ENCODE measurements at places on chromosomes 4 and X. TPM values are rescaled to one million over a fixed set of nuclear protein-coding genes. Genes with fewer than 3 reads are reported as not detected.

- DNase-seq, result no peak
Observed at GRCh38 chr4:76616526-76616925, 181.5 kb downstream of the SHROOM3 start.

DNA sequence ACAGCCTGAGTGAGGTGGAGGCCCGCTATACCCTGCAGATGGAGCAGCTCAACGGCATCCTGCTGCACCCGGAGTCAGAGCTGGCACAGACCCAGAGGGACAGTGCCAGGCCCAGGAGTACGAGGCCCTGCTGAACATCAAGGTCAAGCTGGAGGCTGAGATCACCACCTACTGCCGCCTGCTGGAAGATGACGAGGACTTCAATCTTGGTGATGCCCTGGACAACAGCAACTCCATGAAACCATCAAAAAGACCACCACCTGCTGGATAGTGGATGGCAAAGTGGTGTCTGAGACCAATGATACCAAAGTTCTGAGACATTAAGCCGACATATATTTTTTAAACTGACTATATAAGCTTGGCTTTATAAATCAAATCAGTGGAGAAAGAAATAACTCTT lies 73.3 kb upstream of the HHIP start:
- DNase-seq, result no peak

GRCh38 chr4:54102531-54103106 lies 2.7 kb downstream of the GSX2 start:
- no peak for DNase-seq

- no peak for DNase-seq
Observed at GRCh38 chrX:27633328-27633727, 43.2 kb downstream of the DCAF8L2 start.

GRCh38 chr4:70306076-70306475 lies 28.7 kb upstream of the CABS1 start:
- DNase-seq, result no peak

DNA sequence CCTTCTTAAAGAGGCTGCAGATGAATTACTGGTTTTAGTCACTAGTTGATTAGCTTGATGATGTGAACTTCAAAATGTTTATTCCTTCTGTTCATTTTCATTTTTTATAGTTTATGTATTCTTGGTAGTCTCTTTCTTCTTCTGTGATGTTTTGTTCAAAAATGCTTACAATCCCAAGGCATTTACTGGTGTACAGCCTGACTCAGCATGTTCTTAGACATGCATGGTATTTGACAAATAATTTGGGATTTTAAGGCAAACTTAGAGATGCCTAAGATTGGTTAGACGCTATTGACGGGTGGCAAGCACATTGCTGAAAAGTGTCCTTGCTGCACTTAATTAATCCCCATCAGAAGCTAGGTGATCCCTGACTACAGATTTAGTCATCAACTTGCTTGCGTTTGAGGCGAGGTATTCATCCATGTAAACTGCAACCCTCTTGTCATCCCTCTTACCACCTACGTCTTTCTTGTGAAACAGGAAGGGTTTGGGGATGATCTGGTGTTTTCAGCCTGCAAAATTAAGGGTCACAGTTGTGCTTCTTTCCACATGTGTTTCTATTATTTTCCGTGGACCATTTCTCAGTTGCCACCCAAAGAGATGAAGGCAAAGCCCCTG lies 331.8 kb downstream of the DKK2 start:
- no peak for DNase-seq

GRCh38 chr4:123031664-123032063 lies 109.3 kb upstream of the NUDT6 start:
- DNase-seq, result no peak

DNA sequence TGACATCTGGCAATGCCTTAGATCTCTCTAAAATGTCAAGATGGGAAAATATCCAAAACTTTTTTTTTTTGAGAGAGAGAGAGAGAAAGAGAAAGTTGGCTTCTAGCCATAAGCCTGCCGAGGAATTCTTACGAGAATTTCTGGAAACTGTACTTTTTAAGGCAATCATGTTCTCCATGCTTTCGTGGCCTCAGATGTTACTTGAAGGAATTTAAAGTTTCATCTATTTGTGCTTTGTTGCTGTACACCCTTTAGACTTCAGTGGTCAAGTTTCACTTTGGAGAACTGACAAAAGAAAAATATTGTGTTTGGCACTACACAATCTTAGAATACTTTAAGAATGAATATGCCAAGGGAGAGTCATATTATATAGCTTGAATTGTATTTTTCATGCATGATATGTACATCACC lies 53.9 kb downstream of the FAT4 start:
- no peak for DNase-seq

GRCh38 chrX:55120761-55121358 lies 32.0 kb downstream of the PAGE2 start:
- no peak for DNase-seq

GRCh38 chrX:136630881-136631280 lies 17.1 kb upstream of the CD40LG start:
- no peak for DNase-seq

GRCh38 chr4:19130866-19131265 lies 1109.3 kb upstream of the LCORL start:
- no peak for DNase-seq

DNA sequence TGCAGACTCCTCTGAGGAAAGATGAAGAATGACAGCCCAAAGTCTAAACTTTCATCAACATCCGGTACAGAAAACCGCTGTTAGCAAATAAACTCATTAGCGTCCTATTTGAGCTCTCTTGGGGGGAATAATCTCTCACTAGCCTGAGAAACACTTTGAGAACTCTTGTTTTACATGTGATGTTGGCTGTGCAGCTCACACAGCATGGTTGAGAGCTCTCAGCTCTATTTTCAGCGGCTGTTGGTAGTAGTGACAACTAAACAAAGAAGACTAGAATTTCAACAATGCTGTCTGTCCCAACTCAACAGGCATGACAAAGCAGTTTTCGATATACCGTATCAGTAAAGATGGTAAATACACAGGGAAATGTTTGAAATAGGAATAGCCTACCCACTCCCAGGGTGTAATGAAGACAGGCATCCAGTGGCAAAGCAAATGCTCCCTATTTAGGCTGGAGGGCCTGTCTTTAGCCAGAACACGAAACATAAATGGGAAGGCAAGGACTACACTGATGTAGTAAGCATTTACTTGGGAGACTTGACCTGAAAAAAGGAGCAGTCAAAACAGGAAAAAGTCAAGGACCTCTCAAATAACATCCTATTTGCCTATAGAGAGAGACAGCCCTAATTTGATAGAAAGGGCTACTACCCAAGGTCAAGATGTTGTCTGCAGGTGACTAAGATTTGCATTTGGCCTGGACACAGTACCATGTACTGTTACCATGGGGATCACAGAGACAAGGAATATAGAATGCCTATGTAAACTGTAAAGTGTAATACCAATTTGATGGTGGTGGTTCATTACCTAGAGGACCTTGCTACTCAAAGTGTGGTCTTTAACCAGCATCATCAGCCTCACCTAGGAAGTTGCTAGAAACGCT lies 60.4 kb downstream of the PPEF2 start:
- no peak for DNase-seq

DNA sequence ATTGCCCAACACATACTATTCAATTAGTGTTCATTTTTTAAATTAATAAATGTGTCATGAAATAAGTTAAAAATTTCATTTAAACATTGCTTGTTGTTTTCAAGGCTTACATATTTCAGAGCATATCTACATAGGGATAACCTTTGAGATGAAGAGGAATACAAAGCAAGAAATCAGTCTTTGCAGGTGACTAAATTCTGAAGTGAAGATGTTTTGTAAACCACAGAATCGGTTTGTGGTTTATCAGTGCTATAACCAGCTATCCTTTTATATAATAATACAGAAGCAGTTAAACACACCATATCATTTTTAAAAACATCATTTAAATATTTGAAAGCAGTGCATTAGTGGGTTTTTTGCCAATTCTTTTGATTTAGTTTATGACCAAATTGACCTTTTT lies 26.9 kb downstream of the FAM241A start:
- DNase-seq, result no peak

GRCh38 chr4:87270825-87271224 lies 50.4 kb upstream of the KLHL8 start:
- peak; percentile 14 for DNase-seq

GRCh38 chr4:22986881-22987280 lies 294.1 kb downstream of the GBA3 start:
- DNase-seq, result no peak

Gene BST1
- 1.00 TPM for total RNA-seq

Gene PAGE5
- total RNA-seq, result not detected

Gene SMIM10L2A
- 7.0 TPM for total RNA-seq

Gene RAB28
- 32.4 TPM for total RNA-seq

Gene IRS4
- 7.9 TPM for total RNA-seq
